ENCODE measurements at places on chromosomes 12 and 14. TPM values are rescaled to one million over a fixed set of nuclear protein-coding genes. Genes with fewer than 3 reads are reported as not detected.

- H3K27ac ChIP-seq: no peak overlapping the region
- H3K4me3 ChIP-seq: no peak overlapping the region
Observed at GRCh38 chr14:56770512-56770911, 39.8 kb downstream of the OTX2 start.

GRCh38 chr12:94702696-94703095 is 52.3 kb upstream of the TMCC3 start:
- no peak for DNase-seq
- H3K27ac ChIP-seq: no peak overlapping the region
- H3K36me3 ChIP-seq: no peaks in the 10 kb centered on the region
- no peaks in the 10 kb centered on the region for H3K4me1 ChIP-seq
- no peaks in the 10 kb centered on the region for H3K27me3 ChIP-seq

- no peaks in the 10 kb centered on the region for H3K36me3 ChIP-seq
- no peak for DNase-seq
- no peaks in the 10 kb centered on the region for H3K27me3 ChIP-seq
- H3K4me1 ChIP-seq: no peaks in the 10 kb centered on the region
Observed at GRCh38 chr12:130702966-130703732, 12.9 kb downstream of the RIMBP2 start.

DNA sequence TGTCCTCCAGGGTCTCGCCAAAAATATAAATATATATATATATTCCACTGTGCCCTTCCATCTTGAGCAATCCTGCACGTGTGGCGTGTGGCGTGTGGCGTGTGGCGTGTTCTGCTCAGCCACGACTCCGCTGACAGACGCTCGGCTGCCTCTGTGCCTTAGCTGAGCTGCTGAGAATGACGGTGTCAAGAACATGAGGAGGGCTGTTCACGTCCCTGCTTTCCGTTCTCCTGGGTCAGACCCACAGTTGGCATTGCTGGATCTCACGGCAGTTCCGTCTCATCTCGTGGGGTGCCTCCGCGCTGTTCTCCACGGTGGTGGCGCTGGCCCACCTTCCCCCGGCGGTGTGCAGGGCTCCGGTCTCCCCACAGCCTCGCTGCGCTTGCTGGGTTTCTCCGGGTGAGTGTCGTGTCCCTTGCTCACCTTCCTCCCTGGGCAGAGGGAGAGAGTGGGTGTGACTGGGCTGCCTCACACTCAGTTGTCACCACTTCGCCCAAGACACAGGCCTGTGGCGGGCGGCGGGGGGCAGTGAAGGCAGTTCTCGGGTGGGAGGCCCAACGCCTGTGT is 9.4 kb downstream of the GPR132 start:
- no peaks in the 10 kb centered on the region for H3K36me3 ChIP-seq
- no peaks in the 10 kb centered on the region for H3K27me3 ChIP-seq
- no peak overlapping the region for H3K27ac ChIP-seq
- no peak overlapping the region for H3K4me3 ChIP-seq

- no peak for DNase-seq
- H3K4me1 ChIP-seq: peaks cover 8% of the 10 kb centered on the region
- no peaks in the 10 kb centered on the region for H3K27me3 ChIP-seq
- no peak overlapping the region for H3K4me3 ChIP-seq
- no peak overlapping the region for H3K27ac ChIP-seq
Observed at GRCh38 chr12:54684636-54685630, 36.8 kb upstream of the DCD start.

- H3K4me1 ChIP-seq: no peaks in the 10 kb centered on the region
- H3K27me3 ChIP-seq: no peaks in the 10 kb centered on the region
- H3K4me3 ChIP-seq: no peak overlapping the region
- no peak for DNase-seq
Observed at GRCh38 chr12:17020765-17021164, 414.8 kb upstream of the LMO3 start.

GRCh38 chr14:90061685-90062126 is at the start of gene KCNK13:
Gene KCNK13 (plus strand): TSS chr14:90061994. CDS start chr14:90062206, 212 bp downstream.
- H3K4me1 ChIP-seq: peaks cover 18% of the 10 kb centered on the region
- H3K4me3 ChIP-seq: peak within 1 kb of the TSS; percentile 49
- peaks cover 81% of the 10 kb centered on the region for H3K27me3 ChIP-seq
- no peak within 1 kb of the TSS for H3K27ac ChIP-seq
- DNase-seq: peak; percentile 28
- H3K36me3 ChIP-seq: no peaks in the 10 kb centered on the region

- H3K36me3 ChIP-seq: no peaks in the 10 kb centered on the region
- DNase-seq: no peak
- H3K27ac ChIP-seq: no peak overlapping the region
- no peaks in the 10 kb centered on the region for H3K4me1 ChIP-seq
- no peak overlapping the region for H3K4me3 ChIP-seq
- no peaks in the 10 kb centered on the region for H3K27me3 ChIP-seq
Observed at GRCh38 chr12:127896661-127897060, 370.3 kb upstream of the TMEM132C start.

GRCh38 chr12:105667973-105668743 is 337.7 kb downstream of the C12orf75 start:
- no peaks in the 10 kb centered on the region for H3K36me3 ChIP-seq
- no peak overlapping the region for H3K27ac ChIP-seq
- H3K4me3 ChIP-seq: no peak overlapping the region
- no peaks in the 10 kb centered on the region for H3K27me3 ChIP-seq
- H3K4me1 ChIP-seq: no peaks in the 10 kb centered on the region

DNA sequence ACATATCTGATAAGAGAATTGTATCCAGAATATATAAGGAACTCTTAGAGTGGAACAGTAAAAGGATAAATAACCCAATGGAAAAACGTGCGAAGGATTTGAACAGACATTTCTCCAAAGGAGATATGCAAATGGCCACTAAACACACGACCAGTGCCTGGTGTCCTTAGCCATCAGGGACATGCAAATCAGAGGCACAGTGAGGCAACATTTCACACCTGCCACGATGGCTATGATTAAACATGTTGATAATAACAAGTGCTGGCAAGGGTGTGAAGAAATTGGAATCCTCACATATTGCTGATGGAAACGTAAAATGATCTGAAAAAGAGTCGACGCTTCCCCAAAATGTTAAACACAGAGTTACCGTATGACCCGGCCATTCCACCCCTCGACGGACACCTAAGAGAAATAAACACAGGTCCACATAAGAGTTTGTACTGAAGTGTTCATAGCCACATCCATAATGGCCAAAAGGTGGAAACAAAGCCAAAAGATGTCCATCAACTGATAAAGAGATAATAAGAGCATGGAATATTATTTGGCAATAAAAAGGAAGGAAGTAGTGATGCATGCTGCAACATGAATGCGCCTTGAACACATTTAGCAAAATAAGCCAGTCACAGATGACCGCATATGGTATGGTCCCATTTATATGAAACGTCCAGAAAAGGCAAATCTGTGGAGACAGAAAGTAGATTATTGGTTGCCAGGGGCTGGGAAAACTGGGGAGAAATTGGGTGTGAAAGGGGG is 6.3 kb upstream of the TMEM121 start:
- no peaks in the 10 kb centered on the region for H3K4me1 ChIP-seq
- no peak for DNase-seq
- H3K27me3 ChIP-seq: no peaks in the 10 kb centered on the region
- H3K4me3 ChIP-seq: no peak overlapping the region
- no peak overlapping the region for H3K27ac ChIP-seq
- H3K36me3 ChIP-seq: no peaks in the 10 kb centered on the region

The CCDC38 gene
- total RNA-seq: 0.26 TPM

The PTPRR gene
- 0.22 TPM for total RNA-seq
